ENCODE measurements at places on chromosomes 4 and X. TPM values are rescaled to one million over a fixed set of nuclear protein-coding genes. Genes with fewer than 3 reads are reported as not detected.

ADH1A gene
- not detected for total RNA-seq

ADH4 gene
- total RNA-seq = not detected

COPS4 gene
- total RNA-seq = 26.5 TPM

FHIP1A gene
- total RNA-seq = 0.17 TPM

MPP1 gene
- total RNA-seq = 16.8 TPM

PFKFB1 gene
- 0.10 TPM for total RNA-seq
